ENCODE measurements at places on chromosomes 3 and 15. TPM values are rescaled to one million over a fixed set of nuclear protein-coding genes. Genes with fewer than 3 reads are reported as not detected.

The ZNF620 gene
- 1.8 TPM for total RNA-seq

The PRKCD gene
- 9.9 TPM for total RNA-seq

The PAK6 gene
- 9.0 TPM for total RNA-seq

The SH3BP5 gene
- total RNA-seq = 7.7 TPM

The ITGA11 gene
- total RNA-seq = 7.8 TPM

The LHFPL4 gene
- total RNA-seq = not detected

The SKIL gene
- 24.6 TPM for total RNA-seq

The HCN4 gene
- under 0.01 TPM for total RNA-seq

The MEX3B gene
- total RNA-seq = 11.2 TPM

The MON1A gene
- 11.5 TPM for total RNA-seq

The CFAP91 gene
- 3.2 TPM for total RNA-seq

The PGBD4 gene
- total RNA-seq = 1.0 TPM

The ACAD9 gene
- 26.2 TPM for total RNA-seq

The RHOV gene
- total RNA-seq = 0.16 TPM

The CCDC13 gene
- total RNA-seq = 0.25 TPM

The TEX55 gene
- total RNA-seq = not detected

The MUC4 gene
- 0.25 TPM for total RNA-seq

The TERB2 gene
- total RNA-seq = not detected

The CAMK1 gene
- total RNA-seq = 27.4 TPM

The NEK10 gene
- under 0.01 TPM for total RNA-seq

The STRA6 gene
- total RNA-seq = 2.0 TPM

The PLIN1 gene
- total RNA-seq = 0.13 TPM

The PLSCR2 gene
- not detected for total RNA-seq

The LRRN1 gene
- 1.6 TPM for total RNA-seq

The NR2E3 gene
- 0.13 TPM for total RNA-seq

The ARRDC4 gene
- total RNA-seq = 1.3 TPM

The COL6A5 gene
- 0.89 TPM for total RNA-seq

The ZPLD1 gene
- 1.1 TPM for total RNA-seq

The C3orf38 gene
- total RNA-seq = 21.0 TPM

The EDC3 gene
- 14.1 TPM for total RNA-seq

The SLC24A5 gene
- not detected for total RNA-seq

The VEPH1 gene
- 14.8 TPM for total RNA-seq

The ISL2 gene
- total RNA-seq = 0.33 TPM

The PAQR5 gene
- total RNA-seq = 0.81 TPM

The CCDC80 gene
- total RNA-seq = 25.9 TPM

The CPN2 gene
- total RNA-seq = not detected
